ENCODE measurements at places on chromosomes 3 and 15.

DNA sequence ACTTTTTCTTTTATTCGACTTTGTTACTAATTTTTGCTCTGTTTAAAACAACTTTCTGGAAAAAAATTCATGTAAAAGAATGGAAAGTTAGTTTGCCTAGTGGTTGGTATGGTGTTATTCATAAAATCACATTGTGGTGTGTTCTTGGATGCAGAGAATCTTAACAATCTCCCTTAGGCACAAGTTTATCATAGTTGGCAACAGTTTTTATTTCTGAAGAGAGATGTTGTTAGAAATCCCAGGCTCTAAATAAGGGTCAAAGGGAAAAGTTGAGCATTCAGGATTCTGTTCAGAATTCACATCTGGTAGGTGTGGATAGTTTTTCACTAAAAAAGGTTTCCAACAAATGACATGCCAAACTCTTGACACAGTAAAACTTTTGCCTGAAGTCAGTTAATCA, 6.4 kb downstream of the DUT start:
- no peak for DNase-seq

DNA sequence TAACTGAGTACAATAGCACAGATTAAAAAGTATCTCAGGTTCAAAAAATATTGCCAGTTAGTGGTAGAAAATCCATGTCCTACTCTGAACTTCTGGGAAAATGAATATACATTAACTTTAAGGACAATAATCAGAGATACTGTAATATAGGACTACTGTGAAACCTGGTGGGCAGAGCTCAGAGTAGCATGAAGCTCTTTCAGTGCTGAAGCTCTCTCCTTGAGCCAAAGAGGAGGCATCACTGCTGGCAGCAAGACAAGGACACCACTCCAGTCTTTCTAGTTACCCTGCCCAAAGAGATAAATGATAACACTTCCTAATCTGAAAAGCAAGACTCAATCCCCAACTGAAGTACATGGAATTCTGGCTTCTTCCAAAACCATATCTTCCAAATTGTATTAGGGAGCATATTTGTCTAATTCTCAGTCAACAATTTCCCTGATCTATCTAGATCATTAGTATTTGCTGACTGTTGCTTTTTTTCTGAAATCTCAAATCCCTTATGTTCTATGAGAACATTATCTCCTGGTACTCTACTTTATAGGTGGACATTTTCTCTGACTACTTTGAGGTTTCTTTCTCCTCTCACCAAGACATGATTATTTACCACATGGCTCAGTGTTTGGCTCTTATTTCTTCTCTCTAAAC, 55.9 kb downstream of the CLDN1 start:
- DNase-seq: no peak

GRCh38 chr15:37537802-37538201, 396.6 kb upstream of the TMCO5A start:
- no peak for DNase-seq

GRCh38 chr3:165210132-165210531, 13.9 kb upstream of the SLITRK3 start:
- DNase-seq: no peak

GRCh38 chr3:156519758-156520162, 35.2 kb downstream of the SSR3 start:
- DNase-seq: no peak

GRCh38 chr3:71512544-71512943, 71.0 kb downstream of the FOXP1 start:
- no peak for DNase-seq

- no peak for DNase-seq
These were observed 127.9 kb downstream of the DTWD1 start for GRCh38 chr15:49748791-49749190.

GRCh38 chr15:31393444-31394091, 66.9 kb downstream of the KLF13 start:
- DNase-seq: no peak

DNA sequence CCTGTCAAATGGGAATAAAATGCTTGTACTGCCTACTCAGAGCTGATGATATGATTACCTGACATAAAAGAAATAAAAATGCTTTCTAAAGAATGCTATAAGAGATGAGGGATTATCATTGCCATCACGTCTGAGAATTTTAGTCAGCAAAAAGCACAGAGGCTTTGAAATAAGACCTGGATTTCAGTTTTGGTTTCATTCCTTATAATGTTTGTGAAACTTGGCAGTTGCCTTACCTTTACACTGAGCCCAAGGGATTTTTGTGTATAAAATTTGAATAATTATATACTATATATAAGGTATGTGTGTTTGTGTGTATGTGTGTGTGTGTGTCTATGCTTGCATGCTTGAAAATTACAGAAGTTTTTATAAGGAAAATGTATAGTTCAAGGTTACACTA, 634.8 kb upstream of the BCHE start:
- no peak for DNase-seq

DNA sequence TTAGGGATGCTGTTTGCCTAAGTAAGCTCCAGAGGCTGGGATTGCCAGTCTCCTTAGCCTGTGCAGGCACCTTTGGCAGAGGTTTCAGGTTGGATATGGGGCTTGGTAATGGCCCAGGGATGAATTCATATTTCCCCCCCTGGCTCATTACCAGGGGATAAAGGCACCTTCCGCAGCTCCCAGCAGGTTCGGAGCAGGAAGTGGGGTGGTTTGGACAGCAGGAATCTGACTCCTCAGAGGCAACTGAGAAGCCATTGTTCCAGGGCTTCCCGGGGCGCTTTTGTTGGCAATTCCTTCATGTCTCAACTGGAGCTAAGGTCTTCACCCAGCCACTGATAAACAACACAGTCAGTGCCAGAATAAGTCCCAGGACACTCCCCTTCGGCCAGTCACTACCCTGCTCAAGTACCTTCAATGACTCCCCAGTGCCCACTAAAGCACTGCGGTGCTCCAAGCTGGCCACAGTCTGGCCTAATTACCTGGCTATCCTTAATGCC, 85.3 kb upstream of the SLC6A6 start:
- DNase-seq: no peak

GRCh38 chr3:141550926-141551665, 64.3 kb downstream of the RASA2 start:
- no peak for DNase-seq

DNA sequence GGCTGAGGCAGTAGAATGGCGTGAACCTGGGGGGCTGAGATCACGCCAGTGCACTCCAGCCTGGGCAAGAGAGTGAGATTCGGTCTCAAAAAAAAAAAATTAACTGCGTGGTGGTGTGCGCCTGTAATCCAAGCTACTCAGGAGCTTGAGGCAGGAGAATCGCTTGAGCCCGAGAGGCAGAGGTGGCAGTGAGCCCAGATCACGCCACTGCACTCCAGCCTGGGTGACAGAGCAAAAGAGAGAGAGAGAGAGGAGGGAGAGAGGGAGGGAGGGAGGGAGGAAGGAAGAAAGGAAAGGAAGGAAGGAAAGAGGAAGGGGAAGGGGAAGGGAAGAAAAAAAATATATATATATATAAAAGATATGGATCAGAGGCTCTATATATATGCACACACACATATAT, 6.0 kb downstream of the TM4SF19 start:
- no peak for DNase-seq

GRCh38 chr3:170811515-170811914, 58.5 kb downstream of the RPL22L1 start:
- DNase-seq: no peak

DNA sequence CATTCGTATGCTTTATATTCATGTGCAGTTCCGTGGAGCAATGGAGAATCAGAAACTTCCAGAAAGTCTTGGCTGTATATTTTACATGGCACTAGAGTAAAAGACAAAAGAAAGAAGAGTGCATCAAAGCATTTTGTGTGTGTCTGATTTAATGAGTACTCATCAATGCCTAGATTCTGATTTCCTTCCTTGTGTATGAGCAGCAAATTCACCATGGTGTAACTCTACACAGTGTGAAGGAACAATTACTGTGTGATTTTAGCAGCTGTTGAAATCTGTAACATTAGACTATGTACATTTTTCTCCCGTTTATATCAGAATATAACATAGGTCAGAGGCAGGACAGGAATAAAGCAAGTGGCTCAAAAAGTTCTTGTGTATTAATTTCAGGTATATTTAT, 102.0 kb upstream of the TSC22D2 start:
- no peak for DNase-seq

DNA sequence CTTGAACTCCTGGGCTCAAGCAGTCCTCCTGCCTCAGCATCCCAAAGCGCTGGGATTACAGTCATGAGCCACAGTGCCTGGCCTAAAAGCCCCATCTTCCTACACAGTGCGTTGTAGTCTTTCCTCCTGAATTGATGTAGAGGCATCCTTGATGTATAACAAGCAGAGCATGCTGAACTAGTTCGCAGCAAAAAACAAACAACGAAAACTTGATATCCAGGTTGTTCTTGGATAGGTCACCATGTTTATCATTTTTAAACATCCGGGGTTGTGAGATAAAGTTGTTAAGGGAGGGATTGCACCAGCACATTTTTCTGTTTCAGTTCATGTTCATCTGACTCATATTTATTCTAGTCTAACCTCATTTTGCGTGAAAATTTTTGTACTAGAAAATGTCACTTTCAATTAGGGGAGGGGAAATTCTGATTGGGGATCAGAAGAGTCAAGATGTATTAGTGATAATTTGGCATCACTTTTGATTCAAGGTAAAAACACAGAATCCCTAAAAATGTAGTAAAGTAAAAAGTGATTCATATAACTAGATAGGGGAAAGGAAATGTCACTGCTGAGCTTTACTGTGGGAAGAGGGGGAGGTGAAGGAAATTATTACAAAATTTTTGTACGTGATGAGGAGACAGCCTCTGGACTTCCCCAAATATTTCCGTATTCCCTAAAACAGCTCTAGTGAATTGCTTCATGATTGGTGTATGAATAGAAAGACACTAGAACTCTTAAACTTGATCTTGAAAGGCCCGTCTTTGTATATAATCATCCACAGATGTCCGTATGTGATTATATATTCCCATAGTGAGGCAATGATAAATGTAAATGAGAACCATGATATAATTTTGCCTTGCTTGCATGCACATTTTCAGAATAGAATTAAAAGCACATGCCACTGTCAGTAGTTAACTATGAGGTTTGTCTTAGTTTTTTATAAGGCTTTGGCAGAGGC, 22.9 kb downstream of the RAB8B start:
- no peak for DNase-seq

GRCh38 chr3:184894051-184894450, 82.1 kb downstream of the VPS8 start:
- no peak for DNase-seq

DNA sequence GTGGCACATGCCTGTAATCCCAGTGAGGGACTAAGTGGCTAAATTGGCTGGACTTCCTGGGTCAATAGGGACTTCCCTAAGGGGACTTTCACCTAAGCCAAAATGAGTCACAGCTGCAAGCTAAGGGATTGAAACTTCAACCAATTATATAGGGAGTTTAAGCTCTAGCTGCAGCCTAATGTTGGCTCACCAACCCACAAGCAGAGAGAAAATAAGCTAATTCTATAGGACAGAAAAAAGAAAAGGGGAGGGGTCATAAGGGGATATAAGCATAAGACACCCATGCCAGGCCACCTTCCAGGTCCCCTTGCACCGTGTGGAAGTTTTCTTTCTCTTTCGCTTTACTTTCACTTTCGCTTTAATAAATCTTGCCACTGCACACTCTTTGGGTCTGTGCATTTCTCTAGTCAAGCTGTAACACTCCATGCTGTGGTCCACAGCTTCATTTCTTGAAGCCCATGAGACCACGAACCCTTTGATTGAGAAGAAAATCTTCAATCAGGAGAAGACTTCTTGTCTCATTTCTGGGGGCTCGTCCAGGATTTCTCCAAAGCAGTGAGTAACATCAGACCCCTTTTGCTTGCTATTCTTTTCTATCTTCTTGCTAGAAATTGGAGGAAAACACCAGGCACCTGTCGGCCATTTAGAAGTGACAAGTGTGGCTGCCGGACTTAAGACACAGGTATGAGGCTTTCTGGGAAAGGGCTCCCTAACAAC, 192.3 kb downstream of the IGSF11 start:
- DNase-seq: no peak

DNA sequence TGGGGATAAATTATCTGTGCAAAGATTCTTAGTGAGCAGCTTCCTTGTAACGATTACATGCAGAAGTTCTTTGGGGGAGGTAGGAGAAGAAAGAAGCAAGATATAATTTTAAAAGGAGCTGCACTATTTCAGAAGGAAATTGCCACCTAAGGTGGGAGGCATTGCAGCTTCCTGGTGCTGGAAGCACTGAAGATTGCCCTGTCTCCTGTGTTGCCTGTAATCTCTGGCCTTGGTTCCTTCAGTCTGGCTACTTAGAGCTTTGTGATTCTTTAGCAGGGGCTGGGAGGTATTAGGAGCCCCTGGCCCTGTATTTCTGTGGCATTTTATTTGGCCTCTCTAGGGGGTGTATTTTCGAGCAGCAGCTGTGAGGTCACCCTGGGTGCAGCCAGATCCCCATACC, 35.5 kb downstream of the CACNA2D3 start:
- no peak for DNase-seq

GRCh38 chr3:129688271-129688895, 81.9 kb upstream of the PLXND1 start:
- DNase-seq: no peak
